Chondrocyte (in vitro differentiated cells): ENCODE measurements at places on chromosomes 5 and 9. TPM values are rescaled to one million over a fixed set of nuclear protein-coding genes. Genes with fewer than 3 reads are reported as not detected.

ZDHHC11B gene
- 0.17 TPM in 1 of 3 replicates, not detected in the others for total RNA-seq

IGFBPL1 gene
- total RNA-seq, result 1.3 to 3.6 TPM (median 2.8 TPM) in 3 replicates

RBM27 gene
- total RNA-seq, result 12.2 to 13.8 TPM (median 13.3 TPM) in 3 replicates

OR1Q1 gene
- not detected in 3 replicates for total RNA-seq

C9orf43 gene
- total RNA-seq, result 0.19 to 0.37 TPM in 2 of 3 replicates, not detected in the other

- DNase-seq, result peak; percentile 70
- no peaks in the 10 kb centered on the region for H3K36me3 ChIP-seq
- H3K4me3 ChIP-seq, result no peak overlapping the region
- no peaks in the 10 kb centered on the region for H3K27me3 ChIP-seq
Observed at GRCh38 chr9:134622896-134623257, 18.7 kb upstream of the COL5A1 start.

- H3K27me3 ChIP-seq, result no peaks in the 10 kb centered on the region
- peaks cover 2% of the 10 kb centered on the region for H3K36me3 ChIP-seq
- no peak for DNase-seq
- peaks cover 49% of the 10 kb centered on the region for H3K4me1 ChIP-seq
Observed at GRCh38 chr5:34008802-34009201, 952 bp upstream of the AMACR start.

DNA sequence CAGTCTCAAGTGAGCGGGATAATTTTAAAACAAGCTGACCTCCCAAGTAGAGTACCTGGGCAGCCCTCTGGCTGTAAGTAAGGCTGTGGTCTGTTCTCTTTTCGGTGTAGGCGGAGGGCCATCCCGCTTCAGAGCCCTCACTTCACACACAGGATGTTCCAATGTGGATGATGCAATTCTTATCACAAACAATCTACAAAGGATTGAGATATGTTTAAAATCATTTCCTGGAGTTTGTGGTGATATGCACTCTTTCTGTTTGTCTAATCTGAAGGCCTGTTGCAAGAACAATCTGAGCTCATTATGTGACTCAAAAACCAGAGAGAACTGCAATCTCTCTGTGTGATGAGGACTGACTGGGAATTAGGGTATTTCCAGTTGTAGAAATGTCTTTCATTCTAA lies 42.5 kb downstream of the ITGA2 start:
- peak overlapping the region; percentile 43 for H3K27ac ChIP-seq
- no peak overlapping the region for H3K4me3 ChIP-seq
- no peaks in the 10 kb centered on the region for H3K36me3 ChIP-seq
- H3K27me3 ChIP-seq, result no peaks in the 10 kb centered on the region
- DNase-seq, result no peak

- DNase-seq, result no peak
- no peaks in the 10 kb centered on the region for H3K27me3 ChIP-seq
- no peaks in the 10 kb centered on the region for H3K36me3 ChIP-seq
- no peak overlapping the region for H3K4me3 ChIP-seq
Observed at GRCh38 chr5:57783693-57784092, 301.1 kb upstream of the ACTBL2 start.
